ENCODE measurements at places on chromosomes 4 and X. TPM values are rescaled to one million over a fixed set of nuclear protein-coding genes. Genes with fewer than 3 reads are reported as not detected.

Gene MAGEB10
- total RNA-seq: not detected

Gene FAM236A
- total RNA-seq: not detected

Gene TBC1D9
- total RNA-seq: 0.17 TPM

Gene BEX1
- not detected for total RNA-seq

Gene CT47A1
- total RNA-seq: not detected

Gene DUSP21
- total RNA-seq: not detected

Gene SPANXB1
- not detected for total RNA-seq

Gene GYPE
- total RNA-seq: 3.5 TPM

Gene CFAP99
- total RNA-seq: 0.11 TPM

Gene MYOZ2
- total RNA-seq: not detected

Gene PRKX
- total RNA-seq: 87.6 TPM

Gene NAAA
- total RNA-seq: 48.3 TPM

Gene GNRHR
- total RNA-seq: not detected

Gene ADGRG4
- not detected for total RNA-seq

Gene CT45A3
- total RNA-seq: not detected

Gene ITIH6
- not detected for total RNA-seq

Gene MAP9
- 6.3 TPM for total RNA-seq

Gene CNGA2
- not detected for total RNA-seq

Gene SMIM43
- total RNA-seq: not detected

Gene ABHD18
- 27.4 TPM for total RNA-seq

Gene MAGEB1
- total RNA-seq: not detected

Gene C4orf51
- total RNA-seq: not detected

Gene CCDC110
- 0.19 TPM for total RNA-seq

Gene ATP2B3
- not detected for total RNA-seq

Gene ABCG2
- 0.67 TPM for total RNA-seq

Gene EDA
- total RNA-seq: 0.94 TPM

Gene GPR173
- total RNA-seq: 0.14 TPM

Gene NXF2B
- total RNA-seq: not detected

Gene SLC25A4
- total RNA-seq: 6.1 TPM

Gene PABPC1L2A
- not detected for total RNA-seq

Gene STPG2
- total RNA-seq: not detected

Gene DCX
- total RNA-seq: not detected

Gene NOX1
- total RNA-seq: not detected

Gene SORCS2
- not detected for total RNA-seq

Gene CHIC2
- 29.3 TPM for total RNA-seq

Gene PABPC1L2B
- not detected for total RNA-seq

Gene RNF175
- total RNA-seq: not detected

Gene ABRAXAS1
- total RNA-seq: 20.1 TPM
